Fibroblast of gingiva (primary cell): ENCODE measurements at places on chromosomes 6 and 20.

DNA sequence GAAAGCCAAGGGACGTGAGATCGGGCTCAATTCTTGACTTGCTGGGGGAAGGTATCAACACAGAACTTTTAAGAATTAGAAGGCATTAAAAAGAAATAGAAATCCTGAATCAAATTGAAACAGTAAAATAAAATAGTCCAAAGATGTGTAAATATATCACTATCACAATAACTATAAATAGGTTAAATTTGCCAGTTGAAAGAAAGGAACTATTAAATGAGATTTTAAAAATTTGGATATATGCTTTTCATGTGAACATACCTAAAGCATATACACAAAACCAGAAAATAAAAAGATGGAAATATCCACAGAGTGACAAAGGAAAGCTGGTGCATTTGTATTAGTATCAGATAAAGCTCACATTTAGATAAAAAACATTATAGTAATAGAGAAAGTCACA lies 152.4 kb upstream of the ESR1 start:
- DNase-seq: no peak

DNA sequence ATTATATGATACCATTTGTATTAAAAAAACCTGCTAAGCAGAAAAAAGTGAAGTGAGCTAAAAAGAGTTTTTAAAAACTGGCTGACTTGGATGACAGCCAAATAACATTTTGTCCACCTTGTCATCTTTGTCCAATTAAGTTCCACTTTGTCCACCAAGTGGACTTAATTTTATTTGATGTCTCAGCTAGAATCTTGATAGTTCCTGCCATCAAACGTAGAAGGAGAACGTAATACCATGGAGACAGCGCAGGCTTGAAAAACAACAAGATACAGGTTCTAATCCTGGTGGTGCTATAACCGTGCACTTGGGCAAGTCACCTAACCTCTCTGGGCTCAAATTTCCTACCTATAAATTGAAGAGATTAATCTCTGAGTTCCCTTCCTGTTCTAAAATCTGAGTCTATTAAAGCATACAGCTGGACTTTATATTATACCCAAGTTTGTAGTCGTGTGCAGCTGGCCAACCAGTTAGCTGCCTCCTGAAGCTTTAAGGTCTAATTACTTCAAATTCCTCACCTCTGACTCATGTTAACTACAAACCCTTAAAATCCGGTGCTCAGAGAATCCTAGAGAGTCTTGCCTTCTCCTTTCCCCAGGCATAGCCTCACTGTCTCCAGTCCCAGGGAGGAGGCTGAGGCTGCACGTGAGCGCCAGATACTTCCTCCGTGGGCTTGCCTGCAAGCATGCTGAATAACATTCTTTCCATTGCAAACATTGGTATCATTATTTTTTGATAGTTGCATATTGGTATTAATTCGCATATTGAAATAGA lies 16.8 kb downstream of the TMEM244 start:
- peak; percentile 47 for DNase-seq

GRCh38 chr20:47459344-47460073 lies 42.2 kb upstream of the NCOA3 start:
- DNase-seq: no peak

DNA sequence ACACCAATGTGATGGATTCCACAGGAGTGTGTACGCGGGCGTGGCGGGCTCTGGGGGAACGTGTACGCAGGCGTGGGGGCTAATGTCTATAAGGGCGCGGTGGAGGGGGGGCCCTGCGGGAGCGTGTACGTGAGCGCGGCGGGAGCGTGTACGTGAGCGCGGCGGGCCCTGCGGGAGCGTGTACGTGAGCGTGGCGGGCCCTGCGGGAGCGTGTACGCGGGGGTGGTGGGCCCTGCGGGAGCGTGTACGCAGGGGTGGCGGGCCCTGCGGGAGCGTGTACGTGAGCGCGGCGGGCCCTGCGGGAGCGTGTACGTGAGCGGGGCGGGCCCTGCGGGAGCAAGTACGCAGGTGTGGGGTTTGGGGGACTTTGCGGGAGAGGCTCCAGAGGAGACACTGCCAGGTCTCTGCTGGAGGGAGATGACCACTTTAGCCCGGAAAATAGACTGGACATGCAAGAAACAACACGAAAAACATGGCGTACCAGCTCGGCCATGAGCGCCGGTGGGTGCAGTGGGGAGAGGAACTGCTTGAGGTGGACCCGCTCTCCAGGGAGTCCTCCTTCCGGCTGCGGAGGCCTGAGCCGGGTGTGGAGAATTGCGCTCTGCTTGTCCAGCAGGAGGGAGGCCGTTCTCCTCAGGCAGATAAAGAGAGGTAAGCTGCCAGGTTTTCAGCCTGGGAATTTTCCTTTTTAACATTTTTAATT lies 27.8 kb upstream of the SMOC2 start:
- no peak for DNase-seq

- DNase-seq: peak; percentile 48
Measured at GRCh38 chr6:128057946-128058345, 157.1 kb upstream of the THEMIS start.

DNA sequence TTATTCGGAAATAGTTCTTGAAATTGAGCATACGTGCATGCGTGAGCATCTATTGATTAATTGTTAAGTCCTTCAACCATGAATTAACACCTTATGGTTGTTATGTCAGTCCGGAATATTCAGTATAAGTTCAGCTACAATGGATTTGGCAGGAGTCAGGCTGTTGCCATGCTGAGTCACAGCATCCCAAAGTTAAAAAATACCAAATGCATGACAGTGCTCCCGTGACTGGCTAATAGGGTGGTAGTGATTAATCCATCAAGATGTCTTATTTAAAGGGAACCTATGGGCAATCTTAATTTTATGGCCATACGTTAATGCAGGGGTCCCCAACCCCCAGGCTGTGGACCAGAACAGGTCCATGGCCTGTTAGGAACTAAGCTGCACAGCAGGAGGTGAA lies 10.5 kb downstream of the RAE1 start:
- DNase-seq: peak; percentile 75

- DNase-seq: peak; percentile 17
Measured at GRCh38 chr6:99119109-99120031, 171.6 kb upstream of the FBXL4 start.

- peak; percentile 16 for DNase-seq
Measured at GRCh38 chr6:32436995-32437836, 2.5 kb upstream of the HLA-DRA start.

- peak; percentile 49 for DNase-seq
Measured at GRCh38 chr20:21125072-21125848, 622 bp upstream of the KIZ start.

- peak; percentile 86 for DNase-seq
Measured at GRCh38 chr6:158488065-158488464, 71.8 kb upstream of the TMEM181 start.

DNA sequence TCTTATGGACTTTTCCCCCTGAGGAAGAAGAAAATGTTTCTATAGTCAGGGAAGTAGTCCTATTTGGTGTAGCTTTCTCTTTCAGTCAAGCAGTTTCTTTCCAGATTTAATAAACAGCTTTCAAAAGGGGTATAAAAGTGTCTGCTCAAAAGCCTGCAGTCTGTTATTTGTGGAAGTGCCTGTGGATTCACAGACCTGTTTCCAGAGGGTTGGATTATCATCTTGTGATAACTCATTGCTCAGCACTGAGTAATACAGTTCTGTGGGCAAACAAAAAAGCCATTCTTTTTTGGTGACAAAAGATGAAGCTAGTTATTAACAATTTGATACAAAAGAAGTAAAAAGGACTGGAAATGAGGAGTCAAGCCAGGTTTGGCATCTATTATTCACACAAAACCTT lies 358.2 kb upstream of the ID4 start:
- DNase-seq: no peak

DNA sequence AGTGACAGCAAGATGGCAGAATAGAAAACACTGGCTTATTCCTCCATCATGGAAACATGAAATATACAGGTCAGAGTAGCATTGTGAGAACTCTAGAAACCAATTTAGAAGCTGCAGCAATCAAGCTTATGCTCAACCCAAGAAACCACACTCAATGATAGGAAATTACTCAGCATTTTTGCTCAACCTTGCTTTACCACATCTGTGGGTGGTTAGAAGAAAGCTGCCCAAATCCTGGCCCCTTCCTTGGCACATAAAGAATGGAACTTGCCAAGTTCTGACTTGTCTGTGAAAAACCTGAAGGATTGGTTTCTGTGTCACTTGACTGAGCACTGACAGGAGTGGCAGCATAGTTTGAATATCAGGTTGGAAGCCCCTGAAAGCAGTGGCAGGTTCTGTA lies 108.0 kb upstream of the MOCS1 start:
- no peak for DNase-seq

GRCh38 chr6:90350689-90351554 lies 54.3 kb upstream of the BACH2 start:
- no peak for DNase-seq

GRCh38 chr20:45191926-45192325 lies 14.9 kb upstream of the SEMG1 start:
- DNase-seq: no peak

DNA sequence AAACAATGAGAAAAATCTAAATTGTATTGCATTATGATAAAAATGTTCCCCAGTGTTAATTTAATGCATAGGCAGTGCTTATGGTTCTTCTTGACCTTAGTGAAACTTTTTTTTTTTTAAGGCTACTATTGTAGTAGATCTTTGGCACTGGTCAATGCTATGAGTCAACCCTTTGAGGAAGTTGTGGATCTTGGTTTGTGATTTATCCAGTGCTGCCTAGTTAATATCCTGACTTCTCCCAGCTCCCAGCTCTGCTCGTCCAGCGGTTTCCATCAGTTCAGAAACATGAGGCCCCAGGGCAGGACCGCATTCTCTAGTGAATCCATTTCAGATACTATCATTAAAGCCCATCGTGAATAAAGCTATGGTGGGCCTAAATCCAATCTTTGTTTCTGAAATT lies 364.5 kb upstream of the JARID2 start:
- DNase-seq: peak; percentile 34

GRCh38 chr6:114342826-114343781 lies at the start of gene HS3ST5:
HS3ST5 (minus strand) TSS chr6:114343023; CDS start chr6:114062845, 280,178 bp downstream.
- no peak for DNase-seq

GRCh38 chr6:15553031-15553430 lies 109.8 kb downstream of the DTNBP1 start:
- DNase-seq: no peak

DNA sequence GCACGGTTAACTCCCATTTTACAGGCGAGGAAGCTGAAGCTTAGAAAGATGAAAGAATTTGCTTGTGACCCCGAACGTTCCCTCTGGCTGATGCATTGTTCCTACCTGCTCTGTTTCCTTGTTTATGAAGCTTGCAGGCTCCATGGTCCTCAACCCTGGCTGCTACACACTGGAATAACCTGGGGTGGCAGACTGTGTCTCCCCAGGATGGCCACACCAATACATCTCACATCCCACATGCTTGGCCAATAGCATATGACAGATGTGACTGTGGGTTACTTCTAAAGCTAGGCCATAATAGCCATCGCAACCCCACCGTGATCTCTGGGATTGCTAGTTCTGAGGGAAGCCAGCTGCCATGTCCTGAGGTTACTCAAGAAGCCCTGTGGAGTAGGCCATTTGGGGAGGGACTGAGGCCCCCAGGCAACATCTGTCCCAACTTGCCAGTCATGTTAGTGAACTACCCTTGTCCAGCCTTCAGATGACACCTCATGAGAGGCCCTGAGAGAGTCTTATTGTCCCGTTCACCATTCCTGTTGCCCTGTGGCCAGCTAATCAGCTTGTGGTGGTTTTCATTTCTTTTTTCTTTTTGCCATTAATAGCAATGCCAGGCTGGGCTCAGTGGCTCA lies 6.7 kb upstream of the FAM110A start:
- DNase-seq: no peak

DNA sequence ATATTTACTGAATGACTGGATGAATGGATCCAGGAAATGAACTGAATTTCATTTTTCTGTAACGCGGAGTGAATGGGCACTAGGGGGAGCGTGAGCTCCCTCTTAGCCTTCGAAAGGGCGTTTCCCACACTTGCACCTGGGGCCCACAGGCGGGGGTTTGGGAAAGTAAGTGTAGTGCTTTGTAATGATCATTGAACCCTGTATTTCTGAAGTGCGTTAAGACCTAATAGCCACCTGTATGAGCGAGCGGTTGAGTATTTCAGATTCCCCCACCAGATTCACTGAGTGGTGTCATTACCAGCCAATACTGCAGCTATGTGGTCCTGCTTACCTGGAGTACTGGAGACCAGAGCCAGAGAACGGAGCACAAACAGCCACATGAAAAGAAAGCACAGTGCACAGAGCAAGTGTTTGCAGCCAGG lies 10.5 kb downstream of the SYTL3 start:
- DNase-seq: no peak

DNA sequence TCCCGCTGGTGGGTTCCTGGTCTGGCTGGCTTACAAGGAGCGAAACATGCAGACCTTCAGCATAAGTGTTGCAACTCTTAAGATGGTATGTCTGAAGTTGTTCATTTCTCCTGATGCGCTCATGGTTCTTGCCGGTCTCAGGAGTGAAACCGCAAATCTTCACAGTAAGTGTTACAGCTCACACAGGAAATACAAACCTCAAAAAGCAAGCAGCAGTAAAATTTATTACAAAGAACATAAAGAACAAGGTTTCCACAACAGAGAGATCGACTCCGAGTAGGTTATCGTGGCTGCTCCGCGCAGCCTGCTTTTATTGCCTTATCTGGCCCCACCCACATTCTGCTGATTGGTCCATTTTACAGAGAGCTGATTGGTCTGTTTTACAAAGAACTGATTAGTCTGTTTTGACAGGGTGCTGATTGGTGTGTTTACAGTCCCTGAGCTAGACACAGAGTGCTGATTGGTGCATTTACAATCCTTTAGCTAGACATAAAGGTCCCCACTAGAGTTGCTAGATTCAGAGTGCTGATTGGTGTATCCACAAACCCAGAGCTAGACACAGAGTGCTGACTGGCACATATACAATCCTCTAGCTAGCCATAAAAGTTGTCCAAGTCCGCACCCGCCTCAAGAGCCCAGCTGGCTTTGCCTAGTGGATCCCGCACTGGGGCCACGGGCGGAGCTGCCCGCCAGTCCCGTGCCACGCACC lies 39.2 kb downstream of the TRIM27 start:
- DNase-seq: no peak

- no peak for DNase-seq
Measured at GRCh38 chr6:106977246-106977645, 2.7 kb upstream of the CD24 start.

DNA sequence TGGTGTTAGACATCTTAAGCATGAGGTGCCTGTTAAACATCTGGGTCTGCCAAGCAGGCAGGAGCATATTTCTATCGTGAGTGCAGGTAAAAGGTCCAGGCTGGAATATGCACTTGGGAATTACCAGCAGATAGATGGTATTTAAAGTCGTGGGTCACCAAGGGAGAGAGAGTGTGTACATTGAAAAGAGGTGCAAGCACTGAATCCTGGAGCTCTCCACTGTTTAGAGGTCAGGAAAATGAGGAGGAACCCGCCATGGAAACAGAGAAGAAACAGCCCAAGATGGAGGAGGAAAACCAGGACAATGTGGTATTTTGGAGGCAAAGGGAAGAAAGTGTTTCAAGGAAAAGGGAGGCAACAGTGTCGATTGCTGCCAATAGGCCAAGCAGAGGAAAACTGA lies 46.4 kb downstream of the TNFRSF21 start:
- no peak for DNase-seq

DNA sequence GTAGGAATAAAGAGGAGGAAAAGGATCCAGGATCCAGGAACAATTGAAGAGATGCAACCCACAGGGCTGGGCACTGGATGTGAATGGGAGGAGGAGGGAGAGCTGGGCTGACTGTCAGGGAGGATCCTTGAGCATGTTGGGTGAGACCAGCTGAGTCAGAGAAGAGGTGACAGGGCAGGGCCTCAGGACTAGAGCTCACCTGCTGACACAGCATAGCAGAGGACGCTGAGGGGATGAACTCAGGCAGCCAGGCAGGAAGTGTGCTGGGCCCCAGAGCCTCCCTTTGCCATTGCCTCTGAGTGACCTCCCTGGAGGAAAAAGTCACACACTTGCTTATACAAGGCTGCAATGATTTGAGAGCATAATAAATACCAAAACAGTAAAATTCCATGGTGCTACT lies 72.3 kb downstream of the ZNF133 start:
- no peak for DNase-seq
